ENCODE measurements at places on chromosomes 1 and 21.

DNA sequence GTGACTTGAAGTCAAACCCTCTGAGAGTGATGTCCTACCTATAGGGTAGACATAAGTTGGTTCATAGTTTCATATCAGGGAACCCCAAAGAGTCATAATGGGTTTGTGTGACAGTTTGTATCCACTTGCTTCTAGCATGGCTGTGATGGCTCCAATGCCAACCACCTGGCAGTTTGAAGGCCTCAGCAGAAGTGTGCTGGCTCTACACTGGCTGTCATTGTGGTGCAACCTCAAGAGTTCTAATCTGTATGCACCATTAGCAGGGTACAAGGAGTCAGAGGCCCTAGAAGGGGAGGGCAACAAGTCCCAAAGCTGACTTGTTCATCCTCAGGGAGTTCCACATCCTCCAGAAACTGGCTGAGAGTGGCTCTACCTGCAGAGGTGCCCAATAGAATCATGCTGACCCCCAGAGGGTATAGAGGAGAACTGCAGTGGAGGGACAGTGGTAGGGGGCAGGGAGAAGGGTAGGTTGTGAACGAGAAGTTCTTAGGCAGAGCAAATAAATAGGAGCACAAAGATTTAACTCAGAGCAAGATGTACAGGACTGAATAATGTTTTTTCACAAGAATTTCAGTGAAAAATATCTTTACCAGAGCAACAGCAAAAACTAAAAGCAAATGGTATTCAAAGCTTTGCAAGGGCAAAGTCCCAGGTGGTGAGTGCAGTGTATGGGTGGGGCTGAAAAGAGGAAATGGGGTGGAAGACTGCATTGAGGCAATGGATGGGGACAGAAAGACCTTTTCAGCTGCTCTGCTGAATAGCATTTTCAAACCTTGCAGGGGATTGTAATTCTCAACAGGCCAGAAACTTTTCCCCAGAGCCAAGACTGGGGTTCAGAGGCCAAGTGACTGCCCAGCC, 3.2 kb downstream of the FCRL2 start:
- DNase-seq = peak; percentile 26

GRCh38 chr1:185998391-185998790, 264.2 kb downstream of the HMCN1 start:
- no peak for DNase-seq

- DNase-seq = no peak
Observed at GRCh38 chr1:239261521-239261920, 124.8 kb upstream of the CHRM3 start.

GRCh38 chr1:148010527-148010926, 82.3 kb downstream of the GPR89B start:
- no peak for DNase-seq

DNA sequence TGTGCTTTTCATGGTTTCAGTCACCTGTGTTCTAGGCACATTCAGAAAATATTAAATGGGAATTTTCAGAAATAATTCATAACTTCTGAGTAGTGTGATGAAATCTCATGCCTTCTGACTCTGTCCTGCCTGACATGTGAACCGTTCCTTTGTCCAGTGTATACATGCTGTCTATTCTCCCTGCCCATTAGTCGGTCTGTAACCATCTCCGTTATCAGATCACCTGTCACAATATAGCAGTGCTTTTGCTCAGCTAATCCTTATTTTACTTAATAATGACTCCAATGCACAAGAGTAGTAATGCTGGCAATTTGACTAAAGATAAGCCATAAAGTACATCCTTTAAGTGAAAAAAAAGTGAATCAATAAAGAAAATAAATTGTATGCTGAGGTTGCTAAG, 597.5 kb downstream of the BRINP3 start:
- no peak for DNase-seq

DNA sequence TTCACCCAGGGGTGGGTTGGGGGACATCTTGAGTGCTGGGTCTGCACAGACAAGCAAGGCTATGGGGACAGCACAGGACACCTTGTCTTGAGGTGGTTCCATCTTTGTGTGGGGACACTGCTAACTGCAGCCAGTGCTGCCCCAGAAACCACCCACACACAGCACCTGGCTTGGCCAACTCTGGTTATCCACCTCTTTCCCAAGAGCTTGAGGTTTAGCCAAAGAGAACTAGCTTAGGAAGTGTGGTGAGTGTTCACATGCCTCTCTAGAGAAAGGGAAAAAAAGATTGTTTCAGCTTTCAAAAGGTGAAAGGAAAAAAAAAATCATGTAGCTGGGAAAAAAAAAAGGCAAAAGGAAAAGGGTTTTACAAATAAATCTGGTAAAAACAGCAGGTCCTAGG, 32.4 kb downstream of the BCAR3 start:
- no peak for DNase-seq

DNA sequence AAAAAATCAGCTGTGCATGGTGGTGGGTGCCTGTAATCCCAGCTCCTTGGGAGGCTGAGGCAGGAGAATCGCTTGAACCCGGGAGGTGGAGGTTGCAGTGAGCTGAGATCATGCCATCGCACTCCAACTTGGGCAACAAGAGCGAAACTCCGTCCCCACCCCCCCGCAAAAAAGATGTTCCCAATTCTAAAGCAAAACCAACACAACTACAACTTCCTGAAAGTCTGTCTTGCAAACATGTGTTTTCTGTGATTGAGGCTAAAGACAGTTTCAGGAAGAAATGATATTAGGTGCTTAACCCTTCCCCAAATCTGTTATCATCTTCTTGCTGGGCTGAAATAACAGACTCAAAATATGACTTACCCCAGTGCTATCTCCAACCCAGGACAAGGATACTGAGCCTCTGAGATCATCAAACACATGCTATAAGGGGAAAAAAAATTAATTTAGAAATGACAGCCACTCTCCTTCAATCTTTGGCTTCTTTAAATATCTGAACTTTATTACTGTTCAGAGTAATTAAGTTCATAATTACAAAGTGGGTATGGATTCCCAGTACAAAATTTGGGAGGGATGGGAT, 28.5 kb downstream of the SORT1 start:
- DNase-seq = peak; percentile 11

DNA sequence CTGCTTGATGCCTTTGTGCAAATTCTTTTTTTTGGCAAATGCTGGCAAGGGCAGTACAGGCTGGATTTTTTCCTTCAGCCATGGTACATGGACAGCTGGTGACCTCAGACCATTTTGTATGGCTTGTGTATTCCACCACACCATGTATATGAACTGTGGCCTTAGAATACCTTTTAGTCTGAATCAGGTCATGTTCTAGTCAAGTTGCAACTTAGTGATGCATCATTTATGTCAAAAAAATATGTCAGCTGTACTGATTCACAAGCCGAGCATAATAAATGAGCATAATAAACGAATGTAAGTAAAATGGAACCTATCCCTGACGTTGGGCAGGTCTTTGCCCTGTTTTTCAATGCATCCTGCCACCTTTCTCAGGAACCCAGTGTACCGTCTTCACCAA, 219.7 kb upstream of the RUNX1 start:
- no peak for DNase-seq

DNA sequence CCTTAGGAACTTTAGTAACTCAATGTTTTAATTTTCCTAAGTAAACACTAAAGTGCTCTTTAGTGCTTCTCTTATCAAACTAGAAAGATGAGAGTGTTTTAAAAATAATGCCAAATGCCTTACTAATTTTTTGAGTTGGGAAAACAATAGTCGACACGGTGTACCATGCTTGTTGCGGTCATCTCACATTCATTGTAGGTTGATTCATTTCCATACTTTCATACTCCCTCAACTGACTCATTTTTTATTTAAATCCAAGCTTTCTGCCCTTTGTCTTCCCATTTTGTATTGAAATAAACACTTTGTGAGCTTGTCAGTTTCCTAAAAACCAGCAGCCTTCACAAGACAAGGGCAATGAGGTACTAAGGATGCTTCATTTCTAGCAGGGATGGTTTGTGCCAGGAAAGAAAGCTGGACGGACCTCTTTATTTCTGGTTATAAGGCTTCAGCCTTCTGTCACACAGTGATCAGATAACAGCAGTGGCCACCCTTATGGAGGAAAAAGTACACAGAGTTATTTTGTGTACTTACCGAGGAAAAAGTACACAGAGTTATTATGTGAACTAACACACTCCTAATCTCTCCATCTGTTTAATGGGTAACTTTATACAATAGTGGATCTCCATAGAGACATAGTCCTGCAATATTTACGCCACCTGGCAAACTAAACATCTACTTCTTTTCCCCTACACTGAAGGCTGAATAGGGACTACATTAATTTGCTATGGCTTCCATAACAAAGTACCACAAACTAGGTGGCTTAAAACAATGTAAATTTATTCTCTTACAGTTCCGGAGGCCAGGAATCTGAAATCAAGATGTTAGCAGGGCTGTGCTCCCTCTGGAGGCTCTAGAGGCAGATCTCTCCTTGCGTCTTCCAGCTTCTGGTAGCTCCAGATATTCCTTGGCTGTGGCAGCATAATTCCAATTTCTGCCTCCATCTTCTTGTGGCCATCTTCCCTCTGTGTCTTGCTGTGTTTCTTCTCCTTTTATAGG, 13.0 kb upstream of the CCDC190 start:
- DNase-seq = no peak

DNA sequence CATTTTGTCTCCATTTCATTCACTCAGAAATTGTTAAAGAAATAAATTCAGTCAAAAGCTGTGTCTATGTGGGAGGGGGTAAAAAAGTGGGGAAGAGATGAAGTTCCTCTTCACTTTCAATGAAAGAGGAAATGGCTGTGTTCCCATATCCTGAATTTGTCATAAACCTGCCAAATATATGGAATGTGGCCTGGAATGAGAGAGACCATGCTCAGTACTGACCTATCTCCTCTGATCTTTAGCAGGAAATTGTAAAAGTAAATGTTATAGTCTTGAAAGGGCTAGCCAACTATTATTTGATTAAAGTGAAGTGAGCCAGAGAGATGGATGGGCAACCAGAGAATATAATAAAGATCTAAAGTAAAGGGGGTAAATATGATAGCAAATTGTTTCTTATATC, 130.3 kb upstream of the C21orf91 start:
- DNase-seq = no peak

DNA sequence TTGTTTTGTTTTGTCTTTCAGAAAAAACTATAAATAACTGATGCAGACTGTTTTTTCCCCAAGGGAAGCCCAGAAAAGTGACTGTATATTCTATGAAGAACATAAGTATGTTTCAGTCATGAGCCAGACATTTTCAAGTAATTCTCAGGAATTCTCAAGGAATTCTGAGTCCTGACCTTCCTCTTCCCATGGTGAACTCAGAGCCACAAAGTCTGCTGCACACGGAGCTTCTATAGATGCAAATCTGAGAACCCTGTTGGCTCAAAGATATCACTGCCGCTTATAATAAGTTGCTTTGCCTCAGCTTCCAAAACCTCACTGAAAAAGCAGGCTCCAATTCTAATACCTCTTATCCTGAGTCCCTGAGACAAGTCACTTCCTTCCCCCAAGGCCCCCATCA, 418.5 kb upstream of the RUNX1 start:
- no peak for DNase-seq

DNA sequence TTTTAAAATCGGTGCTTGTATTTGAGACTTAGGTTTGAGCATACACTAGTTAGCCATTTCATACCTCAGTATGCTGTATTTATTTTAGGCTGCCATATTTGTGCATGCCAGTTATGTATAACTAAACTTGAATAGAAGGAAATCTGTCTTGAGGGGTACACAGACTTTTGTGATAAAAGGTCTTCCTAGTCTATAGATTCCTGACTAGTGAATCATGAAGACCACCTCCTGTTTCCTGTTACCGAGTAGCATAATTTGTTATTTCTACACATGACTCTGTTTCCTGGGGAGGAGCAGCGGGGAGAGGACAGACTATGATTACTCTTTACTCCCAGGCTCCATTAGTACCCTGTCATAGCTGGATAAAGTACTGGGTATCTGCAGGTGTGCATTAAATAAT, 316.8 kb upstream of the SNX7 start:
- DNase-seq = no peak

DNA sequence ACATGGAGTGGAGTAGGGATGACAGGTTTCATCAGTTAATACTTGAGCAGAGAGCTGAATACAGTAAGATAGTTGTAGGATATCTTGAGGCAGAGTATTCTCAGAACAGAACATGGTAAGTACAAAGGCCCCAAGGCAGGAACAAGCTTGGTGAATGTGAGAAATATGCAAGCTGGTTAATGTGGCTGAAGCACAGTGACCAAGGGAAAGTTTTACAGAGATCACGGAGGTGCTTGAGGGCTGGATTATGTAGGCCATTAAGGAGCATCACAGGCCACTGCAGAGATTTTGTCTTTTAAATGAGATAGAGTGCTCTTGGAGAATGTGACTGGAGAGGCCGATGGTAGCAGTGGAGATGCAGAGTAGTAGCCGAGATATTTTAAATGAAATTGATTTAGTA, 54.0 kb upstream of the BOLA1 start:
- peak; percentile 15 for DNase-seq

DNA sequence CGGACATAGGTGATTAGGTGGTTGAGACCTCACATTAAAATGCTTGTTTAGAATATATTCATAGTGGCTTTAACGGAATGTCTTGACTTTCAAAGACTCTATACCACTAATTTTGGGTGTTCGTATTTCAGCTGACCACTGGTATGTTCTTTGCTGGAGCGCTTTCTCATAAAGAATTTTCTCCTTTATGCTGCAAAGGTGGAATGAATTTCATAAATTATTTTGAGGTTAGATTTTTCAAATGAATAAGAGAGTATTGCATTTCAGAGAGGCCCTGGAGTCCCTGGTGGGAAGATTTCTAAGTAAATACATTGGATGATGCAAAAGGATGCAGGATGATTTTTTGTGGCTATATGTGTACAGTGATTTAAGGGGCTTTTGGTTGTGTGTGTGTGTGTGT, 55.8 kb downstream of the HUNK start:
- DNase-seq = no peak

GRCh38 chr1:3660704-3661103, 8.4 kb downstream of the TP73 start:
- DNase-seq = no peak

GRCh38 chr1:100152271-100152670, 19.3 kb downstream of the TRMT13 start:
- no peak for DNase-seq

DNA sequence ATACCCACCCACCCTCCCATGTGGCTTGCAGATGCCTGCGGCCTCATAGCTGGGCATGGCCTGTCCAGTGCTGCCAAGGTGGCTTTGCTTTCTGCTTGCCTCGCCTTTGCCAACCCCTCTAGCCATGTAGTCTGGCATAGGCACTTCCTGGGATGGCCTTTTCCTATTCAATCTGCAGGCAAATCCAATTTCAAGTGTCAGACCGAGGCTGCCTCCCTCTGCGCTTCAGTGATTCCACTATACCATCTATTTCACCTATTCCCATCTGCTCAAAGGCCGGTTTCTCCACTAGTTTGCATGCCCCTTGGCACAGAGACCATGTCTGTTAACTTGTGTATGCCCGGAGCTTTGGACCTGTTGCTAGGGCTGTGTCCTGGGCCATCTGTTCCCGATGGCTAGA, 3.8 kb upstream of the ZBTB21 start:
- no peak for DNase-seq

- DNase-seq = no peak
Observed at GRCh38 chr1:5568321-5568720, 423.9 kb downstream of the NPHP4 start.

- no peak for DNase-seq
Observed at GRCh38 chr1:172393354-172393753, 27.1 kb upstream of the C1orf105 start.
